ENCODE measurements at places on chromosomes 3 and 15.

DNA sequence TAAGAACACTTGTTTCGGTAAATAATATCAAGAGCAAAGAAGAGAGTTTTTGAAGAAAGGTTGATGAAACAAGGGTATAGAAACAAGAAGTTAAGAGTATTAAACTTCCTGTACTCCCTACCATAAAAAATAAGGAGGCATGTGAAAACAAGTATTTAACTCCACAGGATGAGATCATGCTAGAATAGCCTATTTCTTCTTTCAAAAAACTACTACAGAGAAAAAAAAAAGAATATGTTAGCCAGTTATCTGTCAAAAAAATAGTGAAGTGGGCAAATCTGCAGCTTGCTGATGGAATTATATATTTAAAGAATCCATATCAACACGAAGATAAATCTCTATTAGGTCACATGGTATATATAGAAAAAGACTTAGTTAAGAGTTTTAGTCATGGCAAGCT, 33.4 kb downstream of the SETD2 start:
- DNase-seq, result no peak

DNA sequence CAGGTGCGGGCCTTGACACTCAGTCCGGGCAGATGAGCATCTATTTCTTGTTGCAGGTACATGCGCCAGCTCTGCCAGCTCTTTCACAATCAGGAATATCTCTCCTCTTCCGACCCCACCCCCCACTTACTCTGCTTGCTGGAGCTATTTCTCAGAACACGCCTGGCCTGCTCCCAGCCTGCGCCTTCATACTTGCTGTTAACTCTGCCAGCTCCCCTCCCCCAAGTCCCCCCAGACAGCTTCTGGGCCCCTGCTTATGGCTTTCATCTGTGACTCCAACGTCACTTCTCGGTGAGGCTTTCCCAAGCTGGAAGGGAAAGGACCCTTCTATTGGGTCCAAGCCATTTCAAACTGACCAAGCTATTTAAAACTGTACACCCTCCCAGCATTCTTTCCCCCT, 15.2 kb downstream of the MAGEF1 start:
- DNase-seq, result no peak

DNA sequence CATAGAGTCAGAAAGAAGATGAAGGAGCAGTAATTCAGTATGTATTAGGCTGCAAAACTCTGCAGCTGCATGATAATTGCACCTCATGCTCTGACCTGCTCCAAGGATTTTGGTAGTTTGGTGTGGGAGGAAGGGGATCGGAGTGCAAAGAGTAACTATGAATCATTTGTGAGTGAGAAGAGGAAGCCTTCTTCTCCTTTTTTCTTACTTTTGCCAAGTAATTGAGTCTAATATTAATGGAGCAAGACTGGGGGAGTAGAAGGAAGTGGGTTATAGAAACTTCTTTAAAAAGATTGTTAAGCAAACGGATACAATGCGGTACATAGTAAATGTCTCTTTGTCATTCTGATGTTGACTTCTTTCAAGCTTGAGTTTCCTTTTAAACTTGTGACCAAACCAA, 276.5 kb downstream of the EDEM1 start:
- DNase-seq, result no peak

- no peak for DNase-seq
These were observed 41.0 kb downstream of the SV2B start for GRCh38 chr15:91141097-91141496.

- DNase-seq, result no peak
These were observed 96.4 kb downstream of the TPRA1 start for GRCh38 chr3:127493924-127494646.

DNA sequence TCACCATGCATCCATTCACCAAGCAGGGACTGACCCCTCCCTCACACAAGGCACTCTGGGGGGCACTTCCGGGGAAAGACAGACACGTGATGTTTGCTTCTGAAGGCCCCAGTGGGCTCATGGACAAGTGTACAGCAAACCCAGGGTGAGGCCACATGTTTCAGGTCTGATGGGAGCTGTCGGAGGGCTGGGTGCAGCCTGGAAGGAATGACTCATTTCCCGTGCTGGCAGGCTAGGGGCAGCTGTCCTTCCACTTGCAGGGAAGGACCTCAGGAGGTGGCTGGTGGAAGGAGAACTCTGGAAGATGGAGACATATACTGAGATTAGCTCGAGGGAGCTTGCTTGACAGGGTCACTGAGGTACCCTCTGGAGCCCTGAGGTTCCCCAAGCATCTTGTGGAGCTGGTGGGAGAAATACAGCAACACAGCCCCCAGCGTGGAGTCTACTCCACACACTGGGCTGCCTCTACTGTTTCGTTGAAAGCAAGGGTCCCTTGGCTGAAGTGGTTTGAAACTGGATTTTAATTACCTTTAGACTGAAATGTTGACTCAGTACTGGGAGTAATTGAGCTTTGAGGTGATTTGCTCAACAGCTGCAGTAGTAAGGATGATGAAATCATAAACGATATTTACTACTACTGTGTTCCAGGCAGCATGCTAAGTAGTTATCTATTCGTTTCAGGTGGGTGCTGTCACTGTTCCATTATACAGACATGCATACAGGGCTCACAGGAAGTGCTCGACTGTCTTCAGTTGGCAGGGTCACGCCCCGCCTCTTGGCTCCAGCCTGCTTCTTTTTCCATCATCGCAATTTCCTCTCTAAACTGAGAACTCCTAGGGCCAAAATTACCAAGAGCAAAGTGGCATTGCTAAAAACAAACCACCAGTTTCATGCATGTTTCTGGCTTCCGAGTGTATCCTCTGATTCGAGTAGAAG, 230.4 kb downstream of the ADAMTS17 start:
- peak; percentile 43 for DNase-seq

GRCh38 chr15:99399618-99400017, 148.3 kb downstream of the LRRC28 start:
- no peak for DNase-seq

DNA sequence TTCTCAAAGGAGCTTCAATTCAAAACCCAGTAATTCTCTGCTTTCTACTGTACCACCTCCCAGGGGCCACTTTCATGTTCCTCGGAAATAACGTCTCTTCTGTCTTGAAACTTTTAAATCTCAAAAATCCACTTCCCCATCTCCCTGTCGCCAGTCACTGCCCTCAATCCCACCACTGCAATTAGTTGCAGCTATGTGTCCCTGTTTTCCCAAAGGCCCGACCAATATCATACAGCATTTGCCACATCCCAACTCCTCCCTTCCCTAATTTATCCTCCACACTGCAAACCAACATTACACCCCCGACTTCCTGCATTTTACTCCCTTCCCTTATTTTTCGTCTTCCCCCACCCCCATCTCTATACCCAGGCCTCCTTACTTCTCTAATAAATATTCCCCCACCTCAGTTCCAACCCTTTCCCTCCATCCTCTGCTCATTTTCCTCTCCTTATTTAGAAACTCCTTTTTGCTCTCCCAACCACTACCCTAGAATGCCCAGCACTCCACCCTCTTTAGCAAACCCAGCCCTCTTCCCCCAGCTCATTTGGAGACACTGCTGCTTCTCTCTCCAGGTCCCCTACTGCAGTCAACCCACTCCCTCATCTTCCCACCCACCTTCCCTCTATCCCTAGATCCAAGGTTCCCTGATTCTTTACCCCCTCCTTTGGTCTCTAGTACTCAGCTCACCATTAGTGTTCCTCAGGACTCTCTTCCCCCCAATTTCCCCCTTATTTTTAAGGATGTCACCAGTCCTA, 1.1 kb downstream of the NPTN start:
- no peak for DNase-seq
